NCI-H2107 (cell line): ENCODE measurements at places on chromosomes 4 and X.

- DNase-seq = no peak
Observed at GRCh38 chr4:52576961-52577623, 82.0 kb downstream of the USP46 start.

DNA sequence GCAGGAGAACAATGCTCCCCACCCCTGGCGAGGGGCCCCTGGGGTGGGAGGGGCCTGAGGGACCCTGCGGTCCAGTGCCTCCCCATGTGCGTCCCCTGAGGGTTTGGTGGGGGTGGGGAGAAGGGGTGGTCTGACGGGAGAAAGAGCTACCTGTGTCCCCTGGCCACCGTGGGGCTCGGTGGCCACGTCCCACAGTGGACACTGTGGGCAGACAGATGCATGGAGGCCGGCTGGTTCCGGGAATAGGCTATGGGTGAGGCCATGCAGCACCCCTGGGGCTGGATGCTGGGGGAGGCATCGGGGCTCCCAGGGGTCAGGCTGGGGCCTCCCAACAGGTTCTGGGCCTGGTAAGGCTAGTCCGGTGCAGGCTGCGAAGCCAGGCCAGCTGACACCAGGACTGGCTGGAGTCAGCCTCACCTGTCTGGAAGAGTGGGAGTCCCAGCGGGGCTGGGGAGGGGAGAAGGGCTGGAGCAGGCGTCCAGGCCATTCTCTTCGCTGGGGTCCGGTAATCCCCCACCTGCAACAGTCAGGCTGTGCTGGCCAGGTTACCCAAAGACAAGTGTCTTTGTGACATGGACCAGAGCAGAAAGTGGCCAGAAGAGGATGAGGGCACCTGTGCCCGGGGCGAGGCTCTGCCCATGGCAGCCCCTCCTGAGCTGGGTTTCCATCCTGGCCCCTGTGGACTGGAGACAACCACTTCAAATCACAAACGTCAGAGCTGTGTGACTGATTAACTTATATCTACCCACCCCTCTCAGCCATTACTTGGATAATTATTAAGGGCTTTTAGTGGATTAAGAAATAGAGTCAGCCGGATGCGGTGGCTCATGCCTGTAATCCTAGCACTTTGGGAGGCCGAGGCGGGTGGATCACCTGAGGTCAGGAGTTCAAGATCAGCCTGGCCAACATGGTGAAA lies 1.4 kb upstream of the FAM53A start:
- DNase-seq = no peak

DNA sequence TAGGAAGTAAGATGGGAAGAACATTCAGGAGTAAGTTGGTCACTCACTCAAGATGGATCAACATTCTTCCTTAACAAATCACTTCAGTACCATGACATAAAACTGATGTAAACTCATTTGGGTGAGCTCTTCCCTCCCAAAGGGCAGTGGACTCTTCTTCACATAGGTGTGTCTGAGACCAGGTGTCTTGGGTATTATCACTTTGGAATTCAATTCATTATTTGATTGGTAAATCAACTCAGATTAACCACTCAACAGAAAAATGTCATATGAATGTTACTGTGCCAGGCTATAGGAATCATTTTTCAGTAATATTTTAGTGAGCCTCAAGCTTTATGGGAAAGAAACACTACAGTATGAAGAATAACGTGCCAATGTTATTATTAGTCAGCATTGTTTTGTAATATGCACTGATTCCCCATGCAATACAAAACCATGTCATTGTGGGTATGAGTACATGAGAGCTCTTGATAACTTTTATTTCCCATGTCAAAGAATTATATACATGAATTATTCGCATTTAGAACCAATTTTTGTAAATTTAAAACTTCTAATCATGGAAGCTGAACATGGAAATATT lies 58.6 kb upstream of the ETNPPL start:
- DNase-seq = no peak

- no peak for DNase-seq
Observed at GRCh38 chr4:8282742-8283141, 13.2 kb downstream of the HTRA3 start.

DNA sequence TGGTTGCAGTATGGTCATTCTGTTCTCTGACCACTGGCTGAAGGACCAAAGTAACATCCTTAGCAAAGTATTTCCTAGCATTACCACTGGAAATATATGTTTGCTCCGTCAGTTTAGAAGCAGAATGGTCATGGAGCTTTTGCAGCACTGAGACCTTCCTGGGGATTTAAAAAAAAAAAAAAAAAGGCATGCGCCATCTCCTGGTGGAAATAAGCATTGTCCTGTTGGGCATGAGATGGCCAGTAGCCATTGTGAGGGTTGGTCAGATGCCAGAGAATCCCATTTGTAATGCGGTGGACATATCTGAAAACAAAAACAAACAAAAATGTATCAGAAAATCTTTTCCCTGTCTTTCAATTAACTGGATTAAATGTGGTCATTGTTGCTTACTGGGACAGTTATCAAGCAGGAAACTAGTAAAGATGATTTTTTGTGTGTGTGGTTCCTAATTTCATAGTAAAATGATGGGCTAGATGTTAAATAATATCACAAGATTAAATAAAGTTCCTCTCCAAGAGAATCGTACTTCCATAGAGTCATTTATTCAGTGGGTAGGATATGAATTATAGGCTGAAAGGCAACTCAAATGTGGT lies 139.6 kb downstream of the SOWAHB start:
- DNase-seq = no peak

- no peak for DNase-seq
Observed at GRCh38 chr4:7350396-7350795, 84.3 kb downstream of the PSAPL1 start.

- no peak for DNase-seq
Observed at GRCh38 chr4:101972791-101973190, 182.3 kb downstream of the BANK1 start.

- no peak for DNase-seq
Observed at GRCh38 chr4:183431614-183432013, 12.8 kb upstream of the CDKN2AIP start.

GRCh38 chrX:18415386-18415785 lies 10.0 kb upstream of the CDKL5 start:
- DNase-seq = no peak

DNA sequence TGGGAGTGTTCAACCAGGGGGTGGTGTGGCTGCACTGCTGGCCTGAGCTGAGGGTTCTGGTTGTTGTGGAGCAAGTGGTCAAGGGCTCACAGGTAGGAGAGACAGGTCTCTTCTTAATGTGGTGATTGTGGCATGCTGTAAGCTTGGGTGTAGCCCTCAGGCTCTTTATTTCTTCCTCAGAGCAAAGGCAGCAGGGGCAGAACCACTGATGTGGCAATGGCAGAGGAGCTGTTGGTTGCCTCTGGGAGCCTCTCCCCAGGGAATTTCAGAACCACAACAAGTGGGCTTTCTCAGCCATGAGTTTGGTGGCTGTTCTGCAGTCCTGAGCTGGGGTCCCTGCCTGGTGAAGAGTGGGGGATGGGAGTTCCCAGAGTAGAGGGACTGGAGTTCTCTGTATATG lies 1017.2 kb downstream of the SH3BGRL start:
- no peak for DNase-seq
